ENCODE measurements at places on chromosomes 12 and 14.

GRCh38 chr14:38420048-38420447, 164.2 kb upstream of the CLEC14A start:
- DNase-seq: no peak

- no peak for DNase-seq
Measured at GRCh38 chr12:27971121-27971489, 1.4 kb downstream of the PTHLH start.

- DNase-seq: no peak
Measured at GRCh38 chr14:100564512-100564911, 22.7 kb downstream of the BEGAIN start.

GRCh38 chr12:524167-524951, 64.6 kb downstream of the B4GALNT3 start:
- DNase-seq: no peak

- no peak for DNase-seq
Measured at GRCh38 chr14:106578481-106578880, 1052.1 kb downstream of the TMEM121 start.

- DNase-seq: no peak
Measured at GRCh38 chr12:122403115-122403770, 19.2 kb downstream of the CLIP1 start.

GRCh38 chr12:105706973-105707334, 376.5 kb downstream of the C12orf75 start:
- DNase-seq: no peak

Data from stimulated activated naive CD8-positive, alpha-beta T cell treated with anti-CD3 and anti-CD28 coated beads, Interleukin-15, amount 100 ng/mL, for 72 hours (primary cell).